Activated CD4-positive, alpha-beta T cell treated with anti-CD3 and anti-CD28 coated beads, Interleukin-2, amount 10 ng/mL, durations not matched to agents 24 days and 14 days (primary cell): ENCODE measurements at places on chromosomes 2 and 18. TPM values are rescaled to one million over a fixed set of nuclear protein-coding genes. Genes with fewer than 3 reads are reported as not detected.
A peak's percentile ranks its signal among the peaks of the same experiment; 100 is the strongest.

Gene SPP2
- total RNA-seq = not detected in 2 replicates

DNA sequence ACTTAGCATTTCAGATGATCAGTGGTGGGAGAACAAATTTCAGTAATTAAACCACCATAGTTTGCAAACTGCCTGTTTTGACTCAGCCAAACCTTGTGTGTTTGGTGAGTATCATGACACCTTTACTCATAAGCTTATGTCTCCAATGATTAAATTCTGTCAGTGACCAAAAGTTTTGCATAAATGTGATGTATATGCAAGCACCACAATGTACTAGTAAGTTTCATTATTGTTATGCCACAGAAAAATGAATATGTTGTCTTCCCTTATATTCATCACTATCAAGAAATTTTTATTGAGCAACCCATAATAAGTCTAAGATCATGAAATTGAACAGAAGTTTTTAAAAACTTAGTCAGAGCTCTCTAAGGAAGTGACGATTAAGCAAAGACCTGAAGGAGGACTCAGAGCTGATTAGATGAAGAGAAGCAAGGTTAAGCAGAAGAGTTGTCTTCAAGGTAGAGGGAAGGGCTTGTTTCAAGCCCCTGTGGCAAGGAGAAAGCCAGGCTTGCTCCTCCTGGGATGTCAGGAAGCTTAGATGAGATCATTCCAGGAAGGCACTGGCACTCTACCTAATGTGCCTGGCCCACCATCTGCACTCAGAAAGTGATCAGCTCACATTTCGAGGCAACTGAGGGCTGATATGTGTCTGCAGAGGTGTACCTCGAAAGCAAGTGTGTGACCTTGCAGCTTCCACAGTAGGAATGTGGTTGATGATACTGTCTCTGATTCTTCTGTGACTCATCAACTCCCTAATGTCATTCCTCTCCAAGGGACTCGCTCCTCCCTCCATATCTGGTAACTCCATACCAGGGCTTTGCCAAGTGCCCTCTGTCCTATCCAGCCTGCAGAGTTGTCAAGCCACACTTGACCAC, 54.7 kb downstream of the KCTD18 start:
- DNase-seq = peak; percentile 53

- no peak for DNase-seq
Measured at GRCh38 chr18:34697891-34698290, 12.2 kb upstream of the DTNA start.

GRCh38 chr2:1268034-1268433, 145.2 kb upstream of the TPO start:
- no peak for DNase-seq

DNA sequence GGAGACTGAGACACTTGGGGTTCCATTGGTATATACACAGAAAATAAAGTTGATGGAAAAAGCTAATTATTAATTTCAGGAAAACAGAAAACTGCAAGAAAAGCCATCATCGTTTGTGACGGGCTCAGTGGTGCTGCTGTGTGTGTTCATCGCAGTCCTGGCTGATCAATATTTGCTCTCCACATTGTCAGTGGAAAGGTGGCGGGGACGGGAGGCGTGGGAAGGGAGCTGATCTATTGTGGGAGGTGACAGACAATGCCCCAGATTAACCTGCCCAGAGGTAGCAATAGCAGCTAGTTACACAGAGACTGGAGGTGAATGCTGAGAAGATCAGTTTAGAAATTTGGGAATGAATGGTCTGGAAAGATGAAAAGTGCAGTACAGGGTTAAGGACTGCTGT, 50.0 kb upstream of the CTDP1 start:
- no peak for DNase-seq

- no peak for DNase-seq
Measured at GRCh38 chr2:32863803-32864202, 83.0 kb upstream of the LTBP1 start.

Gene CNOT9
- 131 and 134 TPM in 2 replicates for total RNA-seq

DNA sequence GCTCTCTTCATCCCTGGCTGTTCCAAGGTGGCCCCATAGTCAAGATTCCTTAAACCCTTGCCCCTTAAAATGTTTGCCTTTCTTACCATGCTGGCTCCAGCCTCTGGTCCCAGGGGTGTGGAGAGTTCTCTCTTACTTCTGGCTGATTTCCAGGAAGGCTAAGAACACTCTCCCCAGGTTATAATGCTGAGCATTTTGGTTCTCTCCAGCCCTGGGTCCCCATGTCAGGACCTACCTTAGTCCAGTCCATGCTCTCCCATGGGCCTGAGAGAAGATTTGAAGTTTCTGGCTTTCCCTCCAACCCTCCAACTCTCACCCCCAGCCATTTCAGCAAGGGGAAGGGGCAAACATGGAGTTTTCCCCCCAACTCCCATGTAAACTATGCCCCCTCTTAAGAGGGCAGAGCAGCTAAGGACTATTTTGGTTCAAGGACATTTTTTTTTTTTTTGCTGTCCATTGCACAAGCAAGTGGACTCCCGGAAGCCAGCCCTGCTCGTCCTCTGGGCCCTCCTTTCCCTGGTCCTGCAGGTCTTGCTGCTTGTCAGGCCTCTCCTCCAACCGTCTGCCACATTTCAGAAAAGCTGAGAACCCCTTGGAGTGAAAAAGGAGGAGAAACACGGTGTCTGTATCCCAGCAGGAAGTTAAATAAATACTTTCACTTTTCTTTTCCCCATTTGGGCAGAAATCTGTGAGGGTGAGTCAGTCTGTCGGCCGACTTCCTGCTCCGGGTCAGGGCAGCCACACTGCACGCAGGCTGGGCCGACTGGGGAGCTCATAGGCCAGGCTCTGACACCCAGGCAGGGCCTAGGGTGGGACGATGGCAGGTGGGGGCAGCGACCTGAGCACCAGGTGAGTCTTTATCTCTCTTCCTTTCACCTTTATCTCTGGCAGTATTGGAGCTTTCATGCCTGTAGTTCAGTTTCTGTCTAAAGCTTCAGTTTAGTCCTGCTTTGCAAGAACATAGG, at the start of gene SP140L:
SP140L (plus strand) TSS at position 741 of the 965 bp plus-strand sequence; CDS start at position 818, 77 bp downstream.
- peak; percentile 94 for DNase-seq

DNA sequence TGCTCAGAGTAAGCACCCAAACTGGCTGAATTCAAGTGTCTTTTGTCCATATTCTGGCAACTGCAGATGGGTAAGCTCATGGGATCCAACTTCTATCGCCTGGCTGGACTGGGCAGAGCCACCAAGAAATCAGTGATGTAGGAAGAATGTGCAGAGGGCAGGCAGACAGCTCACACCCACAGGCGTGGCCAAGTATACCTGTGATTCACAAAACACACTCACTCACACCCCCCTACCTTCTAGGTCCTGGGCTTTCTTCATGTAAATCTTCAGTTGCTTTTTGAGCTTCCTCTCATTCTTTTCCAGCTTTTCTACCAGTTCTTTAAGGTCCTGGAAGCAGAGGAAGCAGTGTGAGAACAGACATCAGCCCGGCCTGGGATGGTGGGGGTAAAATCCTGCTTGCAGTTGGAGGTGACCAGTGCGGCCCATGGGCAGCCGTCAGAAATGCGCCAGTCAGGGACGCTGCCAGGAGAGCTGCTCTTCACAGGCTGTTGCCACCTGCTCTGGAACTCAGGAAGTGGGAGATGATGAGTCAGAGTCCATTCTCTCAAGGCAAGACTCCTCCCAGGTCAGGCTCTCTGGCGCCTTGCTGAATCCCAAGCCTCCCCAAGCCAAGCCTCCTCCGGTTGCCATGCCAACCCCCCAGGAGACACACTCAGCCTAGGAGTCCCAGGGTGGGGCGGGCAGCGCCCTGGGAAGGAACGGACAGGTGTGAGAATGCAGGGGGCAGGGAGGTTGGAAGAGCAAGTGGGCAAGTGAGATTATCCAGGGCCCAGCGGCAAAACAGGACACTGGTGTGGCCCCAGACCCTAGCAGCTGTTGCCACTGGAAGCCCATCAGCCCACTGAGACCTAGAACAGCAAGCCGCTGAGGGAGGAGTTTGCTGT, 36.2 kb upstream of the ACAA2 start:
- no peak for DNase-seq

DNA sequence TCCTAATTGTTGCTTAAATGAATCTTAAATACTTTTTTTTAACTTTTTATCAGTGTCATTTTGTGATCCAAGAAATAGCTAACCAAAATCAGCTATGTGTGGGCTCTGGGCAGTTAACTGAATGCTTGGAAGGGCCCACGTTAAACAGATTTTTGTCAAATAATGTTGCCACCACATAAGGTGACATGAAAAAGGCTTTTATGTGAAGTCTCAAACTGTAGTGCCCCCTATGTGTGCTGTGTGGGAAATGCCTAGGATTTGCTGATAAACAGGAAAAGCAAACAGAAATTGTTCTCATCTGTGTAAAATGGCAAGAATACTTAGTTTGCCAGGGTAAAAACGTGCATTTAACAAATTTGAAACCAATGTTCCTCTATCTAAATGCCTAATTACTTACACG, 242.2 kb downstream of the ZNF516 start:
- DNase-seq = peak; percentile 34

DNA sequence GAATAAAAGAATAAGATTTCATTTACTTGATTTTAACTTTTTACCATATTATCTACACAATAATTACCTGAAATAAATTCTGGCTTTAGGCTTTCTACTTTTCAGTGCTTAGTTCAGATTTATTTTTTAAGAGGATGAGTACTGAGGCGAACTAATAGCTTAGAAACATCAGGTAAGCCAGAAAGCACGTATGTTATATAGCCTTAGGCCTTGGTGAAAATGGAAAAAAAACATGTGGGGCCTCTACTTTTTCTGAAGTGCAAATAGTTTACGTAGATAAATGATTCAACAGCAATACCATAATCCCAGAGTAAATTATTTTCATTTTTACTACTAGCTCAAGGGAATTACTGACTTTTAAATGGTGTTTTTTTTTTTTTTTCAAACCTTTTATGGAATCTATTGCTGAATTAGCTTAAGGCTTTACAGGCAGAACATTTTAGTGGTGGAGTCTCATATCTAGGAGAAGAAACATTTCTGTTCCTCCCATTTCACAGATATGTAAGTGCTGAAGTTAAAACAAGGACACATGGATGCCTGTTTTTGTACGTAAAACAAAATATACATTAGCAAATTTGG, 6.2 kb downstream of the CPS1 start:
- no peak for DNase-seq

Gene EGR4
- total RNA-seq = 1.2 and 1.5 TPM in 2 replicates

- no peak for DNase-seq
Measured at GRCh38 chr2:24930768-24931167, 10.7 kb upstream of the ADCY3 start.

- DNase-seq = no peak
Measured at GRCh38 chr2:215171796-215172195, 33.4 kb upstream of the ABCA12 start.

- DNase-seq = no peak
Measured at GRCh38 chr2:128513961-128514283, 195.3 kb upstream of the HS6ST1 start.

Gene CHRND
- total RNA-seq = not detected in 2 replicates

- no peak for DNase-seq
Measured at GRCh38 chr2:2234398-2235195, 96.5 kb downstream of the MYT1L start.

DNA sequence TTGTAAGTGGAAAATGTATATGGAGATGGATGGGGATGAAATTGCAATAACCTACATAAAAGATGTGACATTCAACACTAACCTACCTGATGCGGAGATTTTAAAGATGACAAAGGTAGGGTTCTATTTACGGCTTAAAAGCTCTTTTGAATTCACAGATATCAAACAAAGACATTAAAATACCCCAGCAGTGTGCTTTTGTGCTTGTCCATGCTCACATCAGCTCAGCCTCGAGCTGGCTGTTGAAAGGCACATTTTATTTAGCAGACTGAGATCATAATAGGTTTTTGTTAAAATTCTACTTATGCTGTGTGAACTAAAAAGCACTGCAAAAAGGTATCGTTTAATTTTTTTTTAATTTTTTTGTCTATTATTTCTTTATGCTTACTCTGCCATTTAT, 96.0 kb upstream of the CDCA7 start:
- no peak for DNase-seq

Gene PPP1R1C
- total RNA-seq = not detected in 2 replicates

- DNase-seq = peak; percentile 86
Measured at GRCh38 chr2:28449488-28450395, 46.1 kb upstream of the PLB1 start.

Gene SNTG2
- total RNA-seq = 0.14 TPM in 1 of 2 replicates, not detected in the other

Gene ASNSD1
- 59.7 and 63.7 TPM in 2 replicates for total RNA-seq

- DNase-seq = no peak
Measured at GRCh38 chr2:102520009-102520408, 47.0 kb downstream of the SLC9A4 start.

- DNase-seq = peak; percentile 92
Measured at GRCh38 chr18:2971741-2972552, 41.0 kb downstream of the LPIN2 start.

DNA sequence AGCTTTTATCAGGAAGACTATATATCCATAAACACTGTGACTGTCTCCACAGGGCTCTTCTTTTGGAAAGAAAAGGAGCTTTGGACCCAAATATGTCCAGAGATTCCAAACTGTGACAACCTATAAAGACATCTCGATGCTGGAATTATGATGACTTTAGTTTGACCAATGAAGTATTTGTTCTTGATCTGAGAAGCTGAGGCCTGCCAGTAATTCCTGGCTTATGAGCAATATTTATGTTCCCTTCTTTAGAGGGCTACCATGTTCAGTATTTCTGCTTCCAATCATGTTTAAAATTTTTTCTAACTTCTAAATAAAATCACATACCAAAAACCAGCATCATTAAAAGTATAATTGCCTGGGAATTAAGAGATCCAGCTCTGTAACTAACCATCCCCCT, 41.1 kb downstream of the FEZ2 start:
- no peak for DNase-seq

DNA sequence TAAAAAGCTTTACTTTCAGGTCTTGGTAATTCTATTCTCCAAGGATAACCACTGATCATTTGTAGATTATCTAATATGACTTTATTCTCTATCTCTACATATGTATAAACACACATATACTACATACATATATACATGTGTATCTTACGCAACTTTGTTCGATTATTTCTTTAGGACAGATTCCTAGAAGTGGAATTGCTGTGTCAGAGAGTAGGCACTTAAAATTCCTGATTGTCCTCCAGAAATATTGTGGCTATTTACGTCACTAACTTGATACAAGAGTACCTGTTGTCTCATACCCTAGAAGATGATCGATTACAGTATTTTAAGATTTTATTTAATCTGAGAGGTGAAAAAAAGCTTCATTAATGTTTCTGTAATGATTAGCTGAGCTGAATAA, 57.9 kb downstream of the FAM98A start:
- no peak for DNase-seq

DNA sequence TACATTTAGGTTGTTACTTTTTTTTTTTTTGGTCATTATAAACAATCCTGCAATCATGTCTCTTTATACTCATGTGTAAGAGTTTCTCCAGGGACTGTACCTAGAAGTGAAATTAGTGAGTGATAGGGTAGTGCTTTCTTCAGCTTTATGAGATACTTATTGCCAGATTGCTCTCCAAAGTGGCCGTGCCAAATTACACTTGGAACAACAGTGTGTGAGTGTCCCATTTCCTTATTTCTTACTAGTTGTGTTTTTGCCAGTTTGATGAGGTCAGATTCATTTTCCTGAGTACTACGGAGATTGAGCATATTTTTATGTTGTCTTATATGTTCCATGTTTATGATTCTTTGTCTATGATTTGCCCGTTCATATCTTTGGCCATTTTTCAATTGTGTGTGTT, 39.2 kb downstream of the GALNT1 start:
- DNase-seq = no peak

GRCh38 chr2:18637196-18637595, 47.8 kb upstream of the NT5C1B start:
- DNase-seq = no peak

Gene EFHD1
- 0.31 and 0.49 TPM in 2 replicates for total RNA-seq

Gene DCC
- total RNA-seq = not detected in 2 replicates
